ENCODE measurements at places on chromosomes 6 and 20.

GRCh38 chr20:13816757-13817156 is 31.9 kb downstream of the NDUFAF5 start:
- DNase-seq, result no peak

- DNase-seq, result no peak
These were observed 190.3 kb downstream of the TENT5A start for GRCh38 chr6:81562169-81562568.

- no peak for DNase-seq
These were observed 9.1 kb upstream of the JAG1 start for GRCh38 chr20:10682939-10683338.

DNA sequence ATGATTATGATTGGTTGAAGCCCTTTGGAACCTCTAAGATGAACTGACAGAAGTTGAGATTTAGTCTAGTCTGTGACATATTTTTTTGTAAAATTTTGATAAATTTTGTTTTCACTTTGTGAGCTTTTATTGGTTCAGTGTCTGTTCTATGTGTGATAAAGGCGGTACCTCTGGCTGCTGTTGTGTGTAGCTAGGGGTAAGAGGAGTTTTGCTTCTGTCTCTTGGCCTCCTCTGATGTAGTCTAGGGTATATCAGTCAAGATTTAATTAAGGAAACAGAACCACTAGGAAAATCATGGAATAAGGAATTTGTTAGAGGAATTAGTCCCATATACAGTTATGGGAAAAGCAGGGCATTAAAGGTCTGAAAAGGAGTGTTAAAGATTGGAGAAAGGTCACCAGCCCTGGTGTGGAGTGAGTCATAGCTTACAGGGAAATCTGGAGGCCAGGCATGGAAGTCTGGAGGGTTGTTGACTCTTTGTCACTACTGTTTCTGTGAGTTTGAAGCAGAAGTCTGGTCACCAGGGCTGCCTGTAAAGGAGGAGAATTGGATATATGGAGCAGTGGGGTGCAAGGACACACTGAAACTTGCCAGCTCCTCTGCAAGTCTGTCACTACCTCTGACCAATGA is 28.5 kb downstream of the CDC5L start:
- DNase-seq, result no peak

DNA sequence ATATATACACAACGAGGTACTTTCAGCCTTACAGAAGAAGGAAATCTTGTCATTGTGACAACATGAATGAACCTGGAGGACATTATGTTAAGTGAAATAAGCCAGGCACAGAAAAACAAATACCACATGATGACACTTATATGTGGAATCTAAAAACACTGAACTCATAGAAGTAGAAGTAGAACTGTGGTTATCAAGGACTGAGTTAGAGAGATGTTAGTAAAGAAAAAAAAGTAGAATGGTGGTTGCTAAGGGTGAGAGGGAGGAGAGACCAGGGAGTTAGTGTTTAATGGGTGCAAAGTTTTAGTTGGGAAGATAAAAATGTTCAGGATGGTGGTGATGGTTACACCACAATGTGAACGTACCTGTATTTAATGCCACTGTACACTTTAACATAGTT is 4.8 kb upstream of the STX11 start:
- DNase-seq, result no peak

- DNase-seq, result peak; percentile 49
These were observed 645.0 kb downstream of the PHF3 start for GRCh38 chr6:64280569-64280968.

- no peak for DNase-seq
These were observed 5.7 kb downstream of the SOX18 start for GRCh38 chr20:64043768-64044167.

DNA sequence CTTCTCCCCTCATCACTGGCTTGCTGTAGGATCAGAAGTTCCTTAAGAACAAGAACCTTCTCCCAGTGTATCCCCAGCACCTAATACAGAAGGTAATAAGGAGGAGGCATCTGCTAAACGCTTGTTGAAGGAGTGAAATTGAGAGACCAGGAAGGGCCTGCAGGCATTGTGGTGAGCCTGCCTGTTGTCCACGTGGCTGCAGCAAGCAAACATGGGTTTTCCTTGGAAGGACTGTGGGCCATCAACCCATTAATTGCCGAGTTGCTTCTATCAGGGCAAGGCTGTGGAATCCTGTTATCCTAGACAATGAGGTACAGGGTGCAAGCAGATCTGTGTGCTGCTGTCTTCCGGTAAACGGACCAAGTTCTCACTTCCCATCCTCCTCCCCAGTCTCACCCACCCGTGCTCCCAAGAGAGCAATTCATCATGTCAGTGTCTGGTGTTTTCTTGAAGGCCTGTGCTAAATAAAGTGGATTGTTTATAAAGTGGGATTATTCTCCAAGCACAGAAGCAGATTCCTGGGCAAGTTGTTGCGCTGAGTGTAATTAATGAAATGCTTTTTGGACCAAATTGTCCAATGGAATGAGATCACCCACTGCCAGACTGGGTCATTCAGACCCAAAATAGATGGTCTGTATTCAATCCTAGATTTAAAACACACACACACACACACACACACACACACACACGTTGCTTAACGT is 164.6 kb upstream of the CDYL start:
- DNase-seq, result no peak

GRCh38 chr20:53077373-53078205 is 105.4 kb downstream of the TSHZ2 start:
- no peak for DNase-seq

GRCh38 chr6:167980911-167981580 is 16.4 kb upstream of the KIF25 start:
- no peak for DNase-seq

DNA sequence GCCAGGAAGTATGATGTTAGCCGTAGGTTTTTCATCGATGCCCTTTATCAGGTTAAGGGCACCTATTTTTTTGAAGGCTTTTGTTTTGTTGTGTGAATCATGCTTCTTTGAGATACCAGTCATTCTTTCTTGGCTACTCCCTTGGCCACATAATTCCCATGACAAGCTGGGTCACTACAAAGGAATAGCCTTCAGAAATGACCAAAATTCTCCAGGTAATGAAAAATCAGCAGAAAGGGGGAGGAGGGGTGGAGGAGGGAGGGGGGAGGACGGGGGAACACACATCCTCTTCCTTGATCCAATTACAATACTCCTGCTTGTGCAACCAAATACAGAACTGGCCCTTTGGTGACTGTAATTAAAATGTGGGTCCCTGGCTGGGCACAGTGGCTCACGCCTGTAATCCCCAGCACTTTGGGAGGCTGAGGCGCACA is 21.7 kb upstream of the TGM2 start:
- DNase-seq, result no peak

DNA sequence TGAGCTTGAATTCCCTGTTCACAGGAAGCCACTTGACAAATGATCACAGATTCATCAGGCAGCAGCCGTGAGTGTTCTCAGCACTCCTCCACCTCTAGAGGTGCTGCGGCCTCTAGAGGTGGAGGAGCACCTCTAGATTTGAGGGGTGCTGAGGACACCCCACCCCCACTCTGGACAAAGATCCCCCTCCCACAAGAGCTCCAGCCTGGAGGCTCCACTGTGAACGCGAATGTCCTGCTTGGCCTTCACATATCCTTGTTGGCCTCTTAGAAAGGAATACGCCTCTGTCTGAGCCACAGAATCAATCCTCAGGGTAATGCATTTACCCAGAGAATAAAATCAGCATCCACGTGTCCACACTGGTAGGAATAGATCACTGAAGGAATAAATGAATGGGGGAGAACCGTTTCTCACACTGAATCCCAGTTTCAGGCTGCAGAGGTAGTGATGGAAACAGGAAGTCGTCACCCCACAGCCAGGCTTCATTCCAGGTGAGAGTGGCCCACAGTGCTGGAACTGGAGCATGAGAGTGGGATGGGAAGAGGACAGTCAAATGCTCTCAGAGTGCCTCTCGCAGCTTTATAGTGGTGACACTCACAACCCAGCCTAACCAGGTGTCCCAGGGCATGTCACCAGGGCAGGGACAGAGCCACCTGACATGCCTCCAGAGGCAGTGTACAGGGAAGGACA is 16.6 kb downstream of the NPEPL1 start:
- no peak for DNase-seq

- no peak for DNase-seq
These were observed 13.2 kb upstream of the SERPINB9 start for GRCh38 chr6:2916158-2916925.

DNA sequence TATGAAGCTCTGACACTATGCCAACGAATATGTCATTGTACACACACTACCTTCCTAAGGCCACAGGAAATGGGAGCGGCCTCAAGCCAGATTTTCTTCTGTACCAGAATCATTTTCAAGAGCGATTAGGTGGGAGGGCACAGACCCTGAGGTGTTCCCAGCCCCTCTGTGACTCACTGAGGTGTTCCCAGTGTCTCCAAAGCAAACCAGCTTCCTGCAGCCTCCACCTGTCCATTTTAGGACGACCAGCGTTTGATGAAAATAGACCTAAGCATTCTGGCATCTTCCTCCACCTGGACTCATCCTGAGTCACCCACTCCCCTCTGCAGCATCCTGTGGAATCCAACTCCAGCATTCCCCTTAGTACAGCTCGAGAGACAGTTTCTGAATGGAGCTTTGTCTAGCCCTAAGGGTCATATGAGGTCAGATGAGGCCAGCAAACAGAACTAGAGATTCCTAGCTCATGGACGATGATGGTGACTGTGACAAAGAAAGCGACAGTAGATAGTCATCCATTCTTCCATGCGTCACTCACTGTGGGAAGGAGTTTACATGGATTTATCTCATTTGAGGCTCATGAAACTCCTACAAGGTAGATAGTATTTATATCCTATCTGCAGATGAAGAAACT is 203.4 kb downstream of the PTPRT start:
- no peak for DNase-seq

DNA sequence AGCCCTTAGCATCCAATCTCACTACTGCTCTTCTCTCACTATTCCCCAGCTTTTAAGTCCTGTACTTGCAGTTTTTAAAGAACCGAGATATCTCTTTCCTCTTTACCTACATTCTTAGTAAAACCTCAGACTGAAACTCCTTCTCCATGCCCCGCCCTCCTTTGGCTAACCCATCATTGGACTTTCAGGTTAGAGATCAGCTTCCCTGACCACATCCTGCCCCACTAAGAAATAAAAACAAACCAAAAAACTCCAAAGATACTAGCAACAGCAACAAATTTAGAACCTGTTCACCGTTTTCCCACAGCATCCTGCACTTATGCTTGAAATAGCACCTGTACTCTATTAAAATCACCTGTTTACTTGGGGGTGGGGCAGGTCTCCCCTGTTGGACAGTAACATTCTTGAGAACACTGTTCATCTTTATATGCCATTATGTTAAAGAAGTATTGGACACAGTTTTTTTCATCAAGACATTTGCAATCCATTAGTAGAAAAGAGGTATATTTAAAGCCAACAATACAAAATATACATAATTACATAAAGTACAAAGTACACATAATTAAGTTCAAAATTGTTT is 16.3 kb upstream of the SMAP1 start:
- peak; percentile 5 for DNase-seq

- DNase-seq, result no peak
These were observed 83.6 kb upstream of the C20orf144 start for GRCh38 chr20:33578510-33578909.

DNA sequence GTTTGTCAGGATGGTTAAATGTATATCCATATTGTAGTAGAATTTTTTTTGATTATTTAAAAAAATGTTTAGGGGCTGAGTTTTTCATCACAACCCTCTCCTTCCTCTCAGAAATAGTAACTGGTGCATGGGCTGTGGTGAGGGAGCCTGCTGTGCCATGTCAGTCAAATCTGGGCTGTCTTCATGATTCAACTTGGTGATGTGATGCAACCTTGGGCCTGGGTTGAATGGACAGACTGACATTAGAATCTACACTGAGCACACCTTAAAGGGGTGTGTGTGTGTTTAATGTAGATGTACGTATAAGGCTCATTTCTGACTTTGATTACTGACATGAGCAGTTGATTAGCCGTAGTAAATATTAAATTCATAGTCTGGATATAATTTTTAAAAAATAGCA is 3.7 kb downstream of the TJAP1 start:
- no peak for DNase-seq

GRCh38 chr6:86516087-86516486 is 421.2 kb upstream of the HTR1E start:
- DNase-seq, result no peak

- DNase-seq, result peak; percentile 82
These were observed 9.2 kb downstream of the ITPA start for GRCh38 chr20:3218307-3218988.

- DNase-seq, result peak; percentile 70
These were observed 92.5 kb downstream of the MAN1A1 start for GRCh38 chr6:119256978-119257462.

DNA sequence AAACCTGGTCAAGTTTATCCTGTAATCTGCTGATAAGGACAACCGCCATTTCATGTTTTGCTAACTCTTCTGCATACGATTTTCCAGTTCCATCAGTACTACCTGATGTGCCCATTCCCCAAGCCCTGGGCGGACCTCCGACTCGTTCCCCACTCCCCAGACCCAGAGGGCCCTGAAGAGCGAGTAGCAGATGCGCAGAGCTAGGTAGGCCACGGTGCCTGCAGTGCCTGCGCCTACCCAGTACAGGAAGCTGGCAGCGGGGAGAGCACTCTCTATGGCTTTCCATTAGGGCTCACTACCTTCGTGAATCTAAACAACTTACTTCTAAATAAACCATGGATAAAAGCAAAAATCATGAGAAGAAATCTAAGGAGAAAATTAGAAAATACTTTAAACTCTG is 14.3 kb upstream of the ZDHHC14 start:
- no peak for DNase-seq

DNA sequence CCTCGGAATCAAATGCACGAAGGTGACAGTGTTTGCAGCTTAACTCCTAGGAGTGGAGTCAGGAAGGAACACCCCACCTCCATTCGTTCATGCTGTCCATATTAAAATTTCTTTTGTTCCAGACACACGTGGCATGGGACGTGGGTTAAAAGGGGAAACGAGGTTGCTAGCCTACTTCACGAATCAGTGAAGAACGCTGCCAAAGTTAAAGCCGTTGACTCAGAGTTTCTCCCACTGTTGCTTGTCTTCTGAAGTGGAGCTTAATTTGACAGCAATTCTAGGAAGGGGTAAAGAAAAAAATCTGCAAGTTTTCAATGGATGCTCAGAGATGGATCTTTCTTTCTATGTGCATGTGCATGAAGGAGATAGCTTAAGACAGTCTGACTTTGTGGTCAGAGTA is 499.1 kb downstream of the CD83 start:
- peak; percentile 79 for DNase-seq

DNA sequence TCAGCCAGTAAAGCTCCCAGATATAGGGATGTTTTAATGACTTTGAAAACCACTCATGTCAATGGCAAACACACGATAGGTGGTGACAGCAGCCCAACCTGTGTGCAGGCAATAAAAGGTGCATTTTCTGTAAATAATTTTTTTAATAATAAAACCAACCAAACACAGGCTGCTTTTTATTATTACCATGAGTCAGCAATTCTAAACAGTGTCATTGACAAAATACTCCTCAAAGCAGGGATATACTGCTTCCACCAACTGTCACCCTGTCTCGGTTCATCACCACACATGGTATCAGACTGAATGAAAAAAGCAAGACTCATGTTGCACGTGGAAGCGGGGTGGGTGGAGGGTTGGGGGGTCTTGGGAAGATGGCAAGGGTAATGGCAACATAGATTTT is 195.9 kb downstream of the ANKRD60 start:
- no peak for DNase-seq

GRCh38 chr20:61699495-61700374 is 365.9 kb downstream of the TAF4 start:
- no peak for DNase-seq

GRCh38 chr6:1113916-1114540 is 197.9 kb upstream of the FOXQ1 start:
- no peak for DNase-seq

- DNase-seq, result no peak
These were observed 23.0 kb downstream of the CEBPB start for GRCh38 chr20:50213531-50214106.

GRCh38 chr6:15893556-15894253 is 230.9 kb upstream of the DTNBP1 start:
- peak; percentile 79 for DNase-seq

All from KBM-7 (cell line).